Activated T-cell treated with anti-CD3 and anti-CD28 coated beads for 4 hours (primary cell): ENCODE measurements at places on chromosomes 16 and 17.

DNA sequence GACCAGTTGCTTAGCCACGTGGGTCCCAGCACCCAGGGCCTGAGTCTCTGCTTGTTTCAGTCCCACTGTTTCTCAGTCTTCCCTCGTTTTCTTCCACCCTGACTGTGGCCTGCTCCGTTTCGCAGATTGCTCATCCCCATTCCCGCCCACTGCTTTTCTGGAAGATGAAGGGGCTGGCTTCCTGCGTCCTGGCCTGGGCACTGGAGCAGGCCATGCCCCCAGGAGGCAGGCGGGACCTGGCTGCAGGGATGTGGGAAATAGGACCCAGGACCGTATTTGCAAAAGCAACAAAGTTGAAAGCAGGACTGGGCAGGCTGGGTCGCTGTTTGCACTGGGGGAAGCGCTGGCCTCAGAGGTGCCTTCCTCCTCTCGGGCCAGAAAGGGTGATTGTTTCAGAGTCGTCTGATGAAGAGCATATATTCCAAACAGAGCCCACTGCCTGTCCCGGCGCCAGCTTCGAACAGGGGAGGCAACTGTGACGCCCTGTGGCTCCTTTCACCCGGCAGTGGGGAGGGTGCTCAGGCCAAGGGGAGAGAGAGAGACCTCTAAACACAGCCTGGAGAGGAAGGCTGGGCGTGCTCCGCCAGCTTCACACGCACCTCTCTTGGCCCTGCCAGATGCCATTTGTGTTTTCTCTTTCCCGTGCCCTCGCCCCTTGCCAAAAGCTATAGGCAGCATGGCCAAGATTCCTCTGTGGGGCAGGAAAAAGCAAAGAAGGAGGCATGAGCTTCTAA lies 108.6 kb downstream of the CMIP start:
- DNase-seq = no peak

DNA sequence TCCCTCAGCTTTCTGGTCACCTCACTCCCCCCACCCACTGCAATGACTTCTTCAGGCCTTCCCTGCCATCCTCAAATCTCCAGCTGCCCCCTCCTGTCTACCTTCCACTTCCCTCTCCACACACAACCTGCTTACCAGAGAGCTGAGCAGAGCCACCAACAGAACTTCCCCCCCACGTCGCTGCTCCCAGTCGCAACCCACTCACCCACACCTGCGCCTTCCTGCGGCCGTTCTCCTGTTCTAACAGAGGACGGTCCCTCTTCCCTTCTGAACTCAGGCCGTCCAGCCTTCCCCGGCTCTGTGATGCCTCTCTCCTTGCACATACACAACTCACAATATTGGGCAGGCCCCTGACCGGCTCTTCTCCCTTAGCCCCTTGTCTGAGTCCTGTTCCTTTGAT lies 13.6 kb upstream of the NLRC5 start:
- no peak for DNase-seq

- no peak for DNase-seq
Measured at GRCh38 chr16:78476615-78477014, 377.2 kb downstream of the WWOX start.

DNA sequence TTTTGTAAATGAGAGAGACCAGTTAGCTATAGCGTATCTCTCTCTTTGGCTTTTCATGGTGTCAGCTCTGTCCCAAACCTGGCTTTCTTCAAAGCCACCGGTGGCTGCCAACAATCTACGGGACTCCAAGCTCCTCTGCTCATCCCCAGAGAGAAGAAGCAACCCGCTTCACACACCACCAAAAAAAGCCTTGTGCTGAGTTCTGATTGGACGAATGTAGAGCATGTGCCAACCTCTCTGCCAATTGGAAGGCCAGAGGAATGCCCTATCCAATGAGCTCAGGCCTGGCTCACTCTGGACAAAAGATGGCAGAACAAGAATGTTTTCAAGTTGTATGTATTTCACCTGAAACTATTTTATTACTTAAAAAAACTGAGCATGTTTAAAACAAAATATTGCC lies 202.4 kb downstream of the C16orf95 start:
- no peak for DNase-seq

- peak; percentile 33 for DNase-seq
Measured at GRCh38 chr17:76772842-76773525, 35.1 kb downstream of the MFSD11 start.

GRCh38 chr17:40602445-40603443 lies 37.5 kb upstream of the CCR7 start:
- DNase-seq = no peak

- no peak for DNase-seq
Measured at GRCh38 chr17:74682028-74682427, 30.7 kb downstream of the CD300LF start.

DNA sequence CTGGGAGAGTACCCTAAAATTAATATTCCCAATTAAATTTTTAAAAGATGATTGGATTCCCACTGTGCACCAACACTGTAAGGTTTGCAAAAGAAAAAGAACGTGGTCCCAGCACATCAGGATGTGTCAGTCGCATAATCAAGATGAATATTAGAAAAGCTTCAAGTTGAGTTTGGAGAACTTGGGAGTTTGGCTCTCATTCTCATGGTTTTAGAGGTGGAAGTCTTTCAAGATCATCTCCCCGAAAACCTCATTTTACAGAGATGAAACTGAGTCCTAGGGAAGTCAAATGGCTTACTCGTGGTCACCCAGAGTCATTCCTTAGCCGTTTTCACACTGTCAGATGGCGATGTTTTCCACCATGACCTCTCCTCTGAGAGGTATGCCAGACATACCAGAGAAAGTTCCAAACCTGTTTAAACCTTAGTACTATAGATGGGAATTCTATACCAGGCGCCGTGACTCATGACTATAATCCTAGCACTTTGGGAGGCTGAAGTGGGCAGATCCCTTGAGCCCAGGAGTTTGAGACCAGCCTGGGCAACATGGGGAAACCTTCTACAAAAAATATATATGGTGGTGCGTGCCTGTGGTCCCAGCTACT lies 1.2 kb downstream of the SEC14L1 start:
- DNase-seq = no peak

GRCh38 chr17:55259684-55260111 lies 5.1 kb upstream of the HLF start:
- no peak for DNase-seq

- no peak for DNase-seq
Measured at GRCh38 chr17:7208754-7209460, 10.7 kb downstream of the DLG4 start.

- DNase-seq = no peak
Measured at GRCh38 chr17:21282231-21282630, 2.3 kb upstream of the MAP2K3 start.

DNA sequence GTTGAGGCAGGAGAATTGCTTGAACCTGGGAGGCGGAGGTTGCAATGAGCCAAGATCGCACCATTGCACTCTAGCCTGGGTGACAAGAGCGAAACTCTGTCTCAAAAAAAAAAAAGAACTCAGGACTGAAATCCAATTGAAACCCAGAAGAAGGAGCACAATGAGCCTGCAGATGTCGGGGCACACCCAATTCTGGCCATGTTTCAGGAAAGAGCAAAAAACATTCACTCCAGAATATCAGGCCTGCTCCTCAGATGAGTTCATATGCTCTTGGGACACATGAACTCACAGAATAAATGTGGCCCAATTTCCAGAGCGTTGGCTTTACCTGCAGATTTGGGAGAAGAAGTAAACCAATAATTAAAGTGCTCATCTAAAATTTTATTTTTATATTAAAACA lies 3.0 kb upstream of the CMTM2 start:
- DNase-seq = no peak

GRCh38 chr16:26276289-26276688 lies 584.5 kb downstream of the HS3ST4 start:
- DNase-seq = no peak

DNA sequence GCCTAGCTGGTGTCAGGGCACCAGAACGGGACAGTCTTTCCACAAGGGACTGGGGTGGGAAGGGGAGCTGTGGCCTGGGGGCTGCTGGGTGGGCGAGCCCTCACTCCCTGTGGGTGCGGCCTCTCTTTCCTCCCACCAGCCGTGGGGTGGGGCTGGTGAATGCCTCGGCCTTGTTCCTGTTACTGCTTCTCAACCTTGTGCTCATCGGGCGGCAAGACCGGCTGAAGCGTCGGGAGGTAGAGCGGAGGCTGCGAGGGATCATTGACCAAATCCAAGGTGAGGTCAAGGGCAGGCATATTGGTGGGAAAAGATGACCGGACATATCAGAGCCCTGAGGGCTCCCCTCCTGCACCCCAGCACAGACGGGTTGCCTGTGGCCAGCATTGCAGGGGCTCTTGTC lies 29.2 kb downstream of the CASKIN2 start:
- DNase-seq = no peak

DNA sequence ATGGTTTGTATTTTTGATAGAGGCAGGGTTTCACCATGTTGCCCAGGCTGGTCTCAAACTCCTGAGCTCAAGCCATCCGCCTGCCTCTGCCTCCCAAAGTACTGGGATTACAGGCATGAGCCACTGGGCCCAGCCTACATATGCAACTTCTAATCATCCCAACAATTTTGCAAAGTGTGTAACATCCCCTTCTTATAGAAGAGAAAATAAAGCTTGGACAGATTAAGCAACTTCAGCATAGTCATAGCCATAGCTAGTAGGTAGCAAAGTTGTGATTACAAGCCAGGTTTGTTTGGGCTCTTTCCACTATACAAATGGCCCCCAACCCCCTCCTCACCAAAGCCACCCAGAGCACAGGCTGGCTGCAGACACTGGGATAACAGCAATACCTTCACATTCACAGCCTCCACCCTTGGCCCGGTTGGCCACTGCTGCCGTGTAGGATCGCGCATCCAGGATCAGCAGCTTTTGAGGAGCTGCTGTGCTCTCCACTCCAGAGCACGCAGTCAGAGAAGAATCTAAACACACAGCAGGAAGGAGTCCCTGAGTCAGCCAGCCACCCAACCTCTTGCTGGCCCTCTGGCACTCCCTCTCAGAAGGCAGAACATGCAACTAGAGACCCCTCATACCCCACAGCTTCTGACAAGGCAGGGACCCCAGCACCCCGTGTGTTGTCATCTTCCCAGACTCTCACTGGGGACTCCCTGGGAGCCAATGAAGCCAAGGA lies 7.9 kb downstream of the MTMR4 start:
- DNase-seq = no peak

- DNase-seq = no peak
Measured at GRCh38 chr17:76394166-76394565, 9.8 kb downstream of the SPHK1 start.

GRCh38 chr17:63573634-63574033 lies 23.4 kb downstream of the DCAF7 start:
- DNase-seq = no peak

GRCh38 chr17:57556320-57556719 lies 188.8 kb downstream of the CCDC182 start:
- no peak for DNase-seq

DNA sequence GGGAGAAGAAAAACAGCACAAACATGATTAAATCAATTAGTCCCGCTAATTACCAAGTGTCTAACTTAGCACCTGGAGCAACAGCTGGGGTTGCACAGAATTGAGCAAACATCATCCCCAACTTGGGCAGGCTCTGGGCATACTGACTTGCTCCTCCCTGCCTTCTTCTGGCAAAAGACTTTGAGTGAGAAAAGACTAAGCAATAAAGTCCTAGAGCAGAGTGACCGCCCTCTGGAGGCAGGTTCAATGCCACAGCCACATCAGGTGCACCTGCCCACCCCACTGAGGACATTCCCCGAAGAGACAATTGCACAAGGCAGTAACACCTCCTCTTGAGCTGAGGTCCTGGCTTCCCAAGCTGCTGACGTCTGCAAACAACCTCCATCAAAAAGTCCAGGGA lies 358.3 kb downstream of the SOX9 start:
- no peak for DNase-seq

- DNase-seq = no peak
Measured at GRCh38 chr16:64629622-64630021, 492.2 kb downstream of the CDH11 start.

DNA sequence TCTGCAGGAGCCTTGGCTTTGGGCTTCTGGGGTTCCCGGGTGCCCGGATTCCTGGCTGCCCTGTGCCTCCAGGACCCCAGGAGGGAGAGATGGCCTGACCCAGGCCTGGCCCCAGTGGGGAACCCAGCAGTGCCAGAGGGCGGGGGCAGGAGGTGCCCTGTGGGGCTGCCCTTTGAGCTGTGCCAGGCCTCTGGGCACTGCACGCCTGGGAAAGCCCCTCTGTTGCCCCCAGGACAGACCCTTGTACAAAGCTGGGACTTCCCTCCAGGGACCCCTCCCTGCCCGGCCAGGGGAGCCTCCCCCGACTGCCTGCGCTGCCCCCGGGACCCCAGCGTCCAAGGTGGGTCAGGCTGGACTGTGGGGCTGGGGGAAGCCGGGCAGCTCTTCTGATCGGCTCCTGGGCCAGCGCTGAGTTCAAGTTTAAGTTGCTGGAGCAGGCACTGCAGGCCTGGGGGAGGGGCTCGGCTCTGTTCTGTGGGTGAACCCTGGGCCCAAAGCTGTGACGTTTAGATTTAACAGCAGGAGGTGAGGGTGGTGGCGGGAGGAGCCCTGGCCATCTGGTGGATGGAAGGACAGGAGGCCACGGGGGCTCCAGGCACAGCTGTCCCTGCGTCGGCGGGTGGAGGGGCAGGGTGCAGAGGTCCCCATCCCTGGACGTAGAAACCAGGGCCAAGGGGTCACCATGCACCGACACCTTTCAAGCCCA lies 27.6 kb upstream of the C1QTNF8 start:
- no peak for DNase-seq

DNA sequence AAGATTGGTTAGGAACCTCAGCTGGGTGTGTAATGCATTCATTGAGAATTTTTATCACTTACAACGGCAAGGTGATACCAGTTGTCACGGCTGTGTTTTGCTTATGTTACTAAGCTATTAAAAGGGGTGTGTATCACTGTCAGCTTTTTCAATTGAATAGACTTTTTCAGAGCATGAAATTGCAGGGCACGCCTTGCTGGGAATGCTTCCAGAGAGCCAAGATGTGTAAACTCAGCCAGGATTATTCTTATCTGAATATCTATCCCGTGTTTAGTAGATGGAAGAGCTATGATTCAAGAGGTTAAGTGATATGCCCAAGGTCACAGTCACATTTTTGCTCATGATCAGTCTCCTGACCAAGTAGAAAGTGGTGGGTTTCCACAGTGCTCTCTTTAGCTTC lies 6.6 kb upstream of the TEKT3 start:
- DNase-seq = no peak

GRCh38 chr16:85302018-85302847 lies 190.0 kb upstream of the CIBAR2 start:
- DNase-seq = no peak

DNA sequence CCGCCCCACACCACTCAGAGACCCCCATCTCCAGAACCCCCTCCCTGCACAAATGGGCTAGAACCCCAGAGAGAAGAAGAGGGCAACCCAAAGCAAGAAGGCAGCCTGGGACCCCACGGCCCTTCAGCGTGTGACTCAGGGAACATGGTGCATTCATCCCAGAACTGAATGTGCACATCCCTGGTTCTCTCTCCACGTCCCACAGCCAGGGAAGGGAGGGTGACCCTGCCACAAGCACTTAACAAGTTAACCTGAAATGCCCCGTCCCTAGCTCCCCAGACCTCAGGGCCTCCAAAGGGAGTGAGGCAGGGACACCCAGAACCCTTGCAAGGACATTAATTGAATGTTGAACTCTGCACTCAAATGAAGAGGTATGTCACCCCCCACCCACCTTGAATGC lies 202.5 kb upstream of the TNRC6C start:
- no peak for DNase-seq
